ENCODE measurements at places on chromosomes 12 and 14.

DNA sequence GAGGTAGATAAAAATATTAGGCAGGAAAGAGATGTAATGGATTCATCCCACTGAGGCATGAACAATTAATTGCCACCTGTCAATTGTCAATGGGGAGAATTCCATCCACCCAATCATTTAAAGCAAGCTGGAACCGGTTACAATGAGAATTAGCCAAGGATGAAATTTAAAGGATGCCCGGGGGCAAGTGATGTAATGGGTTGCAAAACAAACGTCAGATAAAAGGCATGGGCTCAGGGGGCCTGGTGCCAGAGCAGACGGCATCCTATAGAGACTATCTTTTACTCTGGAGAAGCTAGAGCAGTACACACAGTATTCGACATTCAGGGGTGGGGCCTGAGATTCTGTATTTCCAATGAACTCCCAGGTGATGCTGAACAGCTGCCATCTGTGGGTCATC, 80.5 kb upstream of the ZFP36L1 start:
- no peak for DNase-seq

DNA sequence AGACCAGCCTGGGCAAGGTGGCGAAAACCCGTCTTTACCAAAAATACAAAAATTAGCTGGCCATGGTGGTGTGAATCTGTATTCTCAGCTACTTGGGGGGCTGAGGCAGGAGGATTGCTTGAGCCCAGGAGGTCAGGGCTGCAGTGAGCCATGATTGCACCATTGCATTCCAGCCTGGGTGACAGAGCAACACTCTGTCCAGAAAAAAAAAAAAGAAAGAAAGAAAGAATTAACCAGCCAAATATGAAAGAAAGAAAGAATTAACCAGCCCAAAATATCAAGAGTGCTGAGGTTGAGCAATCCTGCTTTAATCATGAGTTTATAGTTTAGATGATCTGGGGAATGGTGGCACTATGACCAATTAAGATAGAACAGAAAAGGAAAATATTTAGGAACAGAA, 3.5 kb upstream of the ACTN1 start:
- no peak for DNase-seq

DNA sequence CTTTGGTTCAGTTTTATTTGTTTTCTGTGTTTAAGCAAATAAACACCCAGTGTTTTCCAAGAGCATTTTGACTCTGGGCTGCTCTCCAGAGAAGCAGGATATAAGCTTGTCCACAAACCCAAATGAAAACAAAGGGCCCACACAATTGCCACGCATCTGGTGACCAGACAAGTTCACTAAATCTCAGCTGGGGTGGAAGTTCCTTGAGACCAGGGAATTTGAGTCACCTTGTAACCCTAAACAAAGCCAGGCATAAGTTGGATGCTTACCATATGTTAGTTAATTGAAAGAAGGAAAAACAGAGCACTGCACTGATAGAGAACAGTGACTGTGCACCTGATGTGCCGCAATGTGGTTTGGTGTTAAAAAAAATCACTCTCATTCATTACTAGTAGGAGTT, 1.6 kb upstream of the TXNRD1 start:
- no peak for DNase-seq

GRCh38 chr12:16674885-16675284, 68.9 kb upstream of the LMO3 start:
- no peak for DNase-seq

DNA sequence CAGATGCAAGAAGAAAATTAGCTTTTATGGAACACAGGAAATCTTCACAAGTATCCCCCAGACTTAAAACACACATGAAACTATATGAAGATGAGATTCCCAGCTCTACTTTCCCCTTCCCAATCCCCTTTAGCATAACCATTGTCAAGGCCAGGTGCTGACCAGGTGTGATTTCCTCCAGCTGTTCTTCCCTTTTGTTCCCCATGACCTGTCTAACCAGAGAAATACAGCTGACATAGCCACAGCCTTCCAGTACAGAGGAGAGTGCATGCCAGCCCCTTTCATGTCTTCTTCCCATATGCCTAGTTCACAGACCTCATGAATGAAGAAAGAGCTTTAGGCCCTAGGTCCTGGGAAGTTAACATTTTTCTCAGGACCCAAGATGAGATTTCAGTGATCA, 43.5 kb upstream of the FKBP4 start:
- DNase-seq: no peak

- DNase-seq: no peak
Measured at GRCh38 chr12:98446682-98447081, 68.7 kb upstream of the TMPO start.

DNA sequence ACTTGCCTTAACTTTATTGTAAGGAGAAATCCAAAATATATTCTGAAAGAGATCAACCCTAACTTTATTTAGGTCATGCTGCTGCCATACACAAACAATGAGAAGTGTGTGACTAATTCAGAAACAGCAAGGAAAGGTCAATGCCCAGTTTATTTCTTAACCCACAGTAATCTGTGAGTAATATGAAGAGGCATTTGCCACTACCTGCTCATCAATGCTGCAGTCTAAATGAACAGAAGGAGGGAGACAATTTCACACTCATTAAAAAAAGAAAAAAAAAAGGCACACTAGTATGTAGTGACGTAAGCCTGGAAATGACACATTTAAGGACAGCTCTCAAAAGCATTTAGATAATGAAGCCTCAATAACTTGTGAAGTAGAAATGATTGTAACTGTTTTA, 90.5 kb upstream of the FOXN3 start:
- DNase-seq: peak; percentile 92

DNA sequence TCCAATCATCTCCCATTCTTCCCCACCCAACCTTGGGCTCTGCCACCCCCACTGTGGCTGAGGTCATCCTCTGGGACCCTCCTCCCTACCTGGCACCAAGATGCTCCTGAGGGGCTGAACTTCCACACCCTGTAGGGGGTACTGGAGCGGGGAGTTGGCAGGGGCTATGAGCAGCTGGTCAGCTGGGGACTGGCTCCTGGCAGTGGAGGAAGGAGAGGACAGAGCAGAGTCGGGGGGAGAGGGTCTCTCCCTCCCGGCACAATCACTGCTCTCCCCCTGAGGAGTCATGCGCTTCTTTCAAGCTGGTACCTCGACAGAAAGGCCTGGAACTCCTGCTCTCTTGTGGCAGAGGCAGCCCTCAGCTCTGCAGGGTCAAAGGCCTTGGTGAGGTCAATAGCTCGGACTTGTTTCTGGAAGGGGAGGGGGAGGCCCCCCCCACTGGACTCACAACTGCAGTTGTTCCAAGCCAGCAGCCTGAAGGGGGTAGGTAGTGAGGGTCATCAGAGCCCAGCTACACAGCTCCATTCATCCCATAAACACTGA, 2.0 kb downstream of the B4GALNT1 start:
- no peak for DNase-seq

- DNase-seq: no peak
Measured at GRCh38 chr12:7451756-7452155, 7.8 kb upstream of the CD163L1 start.

DNA sequence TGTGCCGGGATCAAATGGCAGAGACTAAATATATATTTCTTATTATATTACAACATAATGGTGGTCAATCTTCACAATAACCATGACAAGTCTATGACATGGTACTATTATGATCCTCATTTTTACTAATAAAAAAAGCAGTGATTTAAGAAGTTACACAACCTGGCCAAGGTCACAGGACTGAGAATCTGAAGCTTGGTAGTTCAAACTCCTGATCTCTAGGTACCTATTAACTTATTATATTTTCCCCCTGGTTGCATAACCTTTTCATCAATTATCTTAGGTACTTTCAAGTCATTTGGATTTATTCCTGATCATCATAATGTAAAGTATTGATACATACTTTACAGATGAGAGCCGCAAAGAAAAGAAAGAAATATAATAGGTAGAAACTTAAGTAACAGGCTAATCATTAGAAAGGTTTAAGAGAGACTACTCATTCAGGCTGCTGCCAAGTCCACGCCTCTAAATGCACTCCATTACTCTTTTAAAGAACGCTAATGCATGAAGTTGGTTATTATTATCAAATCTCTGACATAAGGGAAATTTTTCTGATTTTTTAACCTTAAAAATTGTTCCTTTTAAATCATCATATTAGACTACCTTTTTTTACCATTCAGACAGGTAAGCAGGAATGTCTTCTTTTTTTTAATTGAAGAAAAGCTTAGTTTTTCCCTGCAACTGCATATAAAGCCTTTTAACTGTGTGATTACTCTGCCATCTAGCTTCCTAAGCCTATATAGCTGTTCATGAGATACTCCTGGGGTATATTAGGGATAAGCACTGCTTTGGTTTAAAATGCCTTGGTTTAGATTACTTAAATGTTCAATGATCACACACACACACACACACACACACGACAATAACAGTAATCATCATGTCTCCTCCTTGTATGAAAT, 35.6 kb downstream of the RPS29 start:
- DNase-seq: peak; percentile 48

GRCh38 chr14:102538602-102539543, 29.3 kb upstream of the ANKRD9 start:
- DNase-seq: no peak

GRCh38 chr14:72565149-72565559, 328.7 kb downstream of the DPF3 start:
- DNase-seq: no peak

DNA sequence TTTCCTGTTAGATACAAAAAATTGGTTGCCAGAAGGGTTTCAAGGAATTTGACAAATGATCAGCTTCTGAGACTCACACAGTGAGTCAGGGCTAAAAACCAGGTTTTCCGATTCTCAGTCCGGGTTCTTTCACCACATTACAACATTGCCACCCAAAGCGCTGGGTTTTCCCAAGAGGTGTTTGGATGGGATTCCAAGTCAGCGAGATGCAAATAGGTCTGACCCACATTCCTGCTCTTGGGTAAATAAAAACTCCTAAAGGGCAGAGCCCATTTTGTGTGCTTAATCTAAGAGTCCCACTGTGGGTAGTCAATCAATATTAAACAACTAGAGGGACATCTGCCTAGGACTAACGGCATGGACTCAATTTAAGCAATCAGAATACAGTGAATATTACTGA, 5.4 kb upstream of the RIC8B start:
- DNase-seq: peak; percentile 90

DNA sequence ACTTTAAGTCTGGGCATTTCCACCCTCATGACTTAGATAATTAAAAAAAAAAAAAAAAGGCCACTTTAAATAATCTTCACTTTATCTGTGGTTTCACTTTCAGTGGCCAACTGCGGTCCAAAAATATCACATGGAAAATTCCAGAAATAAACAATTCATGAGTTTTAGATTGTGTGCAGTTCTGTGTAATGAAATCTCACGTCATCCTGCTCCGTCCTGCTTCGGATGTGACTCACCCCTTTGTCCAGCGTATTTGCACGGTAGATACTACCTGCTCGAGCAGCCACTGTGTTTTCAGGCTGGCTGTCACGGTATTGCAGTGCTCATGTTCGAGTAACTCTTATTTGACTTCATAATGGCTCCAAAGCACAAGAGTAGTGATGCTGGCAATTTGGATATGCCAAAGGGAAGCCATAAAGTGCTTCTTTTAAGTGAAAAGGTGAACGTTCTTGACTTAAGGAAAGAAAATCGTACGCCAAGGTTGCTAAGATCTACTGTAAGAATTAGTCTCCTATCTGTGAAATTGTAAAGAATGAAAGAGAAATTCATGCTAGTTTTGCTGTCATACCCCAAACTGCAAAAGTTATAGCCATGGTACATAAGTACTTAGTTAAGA, 2.4 kb downstream of the E2F7 start:
- DNase-seq: no peak

DNA sequence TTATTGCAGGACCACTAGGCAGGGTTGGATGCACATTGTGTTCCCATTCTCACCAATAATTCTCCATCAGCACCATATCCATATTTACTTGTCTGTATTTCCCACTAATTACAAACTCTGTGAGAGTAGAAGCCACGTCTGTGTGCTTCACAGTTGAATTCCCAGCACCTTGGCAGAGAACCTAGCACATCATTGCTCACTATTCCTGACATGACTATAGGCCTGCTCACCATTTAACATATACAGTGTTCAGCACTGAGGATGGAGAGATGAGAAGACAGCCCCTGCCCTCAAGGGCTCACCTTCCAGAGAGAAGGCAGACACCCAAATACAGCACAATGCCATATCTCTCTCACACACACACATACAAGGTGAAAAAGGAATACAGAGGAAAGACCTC, 5.0 kb downstream of the DAD1 start:
- no peak for DNase-seq

DNA sequence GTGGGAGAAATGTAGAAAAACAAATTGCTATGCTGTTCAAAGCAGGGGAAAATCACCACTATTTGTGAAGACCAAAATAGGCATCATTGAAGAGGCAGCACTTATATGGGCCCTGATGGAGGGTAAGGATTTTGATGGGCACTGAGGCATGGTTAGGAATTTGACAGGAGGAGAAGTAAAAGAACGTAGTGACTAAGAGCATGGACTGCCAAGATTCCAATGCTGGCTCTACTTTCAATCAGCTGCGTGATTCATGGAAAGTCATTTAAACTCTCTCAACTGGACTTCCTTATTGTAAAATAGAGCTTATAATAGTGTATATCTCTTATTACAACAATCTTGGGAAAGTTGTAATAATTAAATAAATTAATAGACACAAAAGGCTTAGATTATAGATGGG, 267.7 kb upstream of the G2E3 start:
- peak; percentile 40 for DNase-seq

DNA sequence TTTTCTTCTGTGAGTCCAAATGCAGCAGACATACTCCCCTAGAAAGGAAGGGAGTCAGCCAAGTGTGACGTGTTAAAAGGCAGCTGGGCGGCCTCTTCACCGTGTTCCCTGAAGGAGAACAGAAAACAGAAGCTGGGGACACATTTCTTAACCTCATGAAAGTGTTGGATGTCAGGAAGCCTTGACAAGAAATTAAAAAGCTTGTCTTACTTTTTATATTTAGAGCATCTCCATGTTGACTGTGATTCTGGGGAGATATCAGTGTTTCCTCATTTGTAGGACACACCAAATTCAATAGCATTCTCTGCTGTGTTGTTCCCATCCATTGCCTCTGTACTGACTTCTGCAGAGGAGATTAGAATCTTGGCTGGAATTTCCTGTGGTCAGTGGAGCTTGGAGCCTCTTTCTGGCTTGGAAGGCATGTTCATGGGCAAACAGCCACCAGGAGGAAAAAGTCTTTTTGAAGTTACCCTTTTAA, 93.7 kb downstream of the RMST start:
- DNase-seq: peak; percentile 91

GRCh38 chr12:110316861-110317260, 35.8 kb downstream of the ATP2A2 start:
- DNase-seq: no peak

- DNase-seq: no peak
Measured at GRCh38 chr14:104187931-104188726, 49.7 kb downstream of the KIF26A start.

GRCh38 chr12:122079033-122079531, 526 bp downstream of the MLXIP start:
- DNase-seq: no peak

DNA sequence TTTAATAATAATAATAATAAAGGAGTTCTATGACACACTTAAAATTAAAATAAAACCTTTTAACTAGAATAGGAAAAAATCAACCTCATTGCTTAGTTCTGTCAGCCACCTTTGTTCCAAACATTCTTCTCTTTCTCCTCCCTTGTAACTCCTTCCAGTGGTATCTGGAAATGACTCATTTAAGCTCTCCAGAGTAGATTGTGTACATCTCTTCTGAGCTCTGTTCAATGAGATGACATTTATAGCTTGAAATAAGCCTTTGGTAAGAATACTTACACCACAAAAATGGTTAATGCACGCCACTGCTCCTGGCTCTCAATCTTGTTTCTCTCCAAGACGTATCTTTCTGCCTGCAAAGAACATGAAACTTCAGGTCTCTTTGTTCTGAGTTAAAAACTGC, 70.3 kb downstream of the STAB2 start:
- DNase-seq: no peak
